ENCODE measurements at places on chromosomes 5 and 9.
A peak's percentile ranks its signal among the peaks of the same experiment; 100 is the strongest.

DNA sequence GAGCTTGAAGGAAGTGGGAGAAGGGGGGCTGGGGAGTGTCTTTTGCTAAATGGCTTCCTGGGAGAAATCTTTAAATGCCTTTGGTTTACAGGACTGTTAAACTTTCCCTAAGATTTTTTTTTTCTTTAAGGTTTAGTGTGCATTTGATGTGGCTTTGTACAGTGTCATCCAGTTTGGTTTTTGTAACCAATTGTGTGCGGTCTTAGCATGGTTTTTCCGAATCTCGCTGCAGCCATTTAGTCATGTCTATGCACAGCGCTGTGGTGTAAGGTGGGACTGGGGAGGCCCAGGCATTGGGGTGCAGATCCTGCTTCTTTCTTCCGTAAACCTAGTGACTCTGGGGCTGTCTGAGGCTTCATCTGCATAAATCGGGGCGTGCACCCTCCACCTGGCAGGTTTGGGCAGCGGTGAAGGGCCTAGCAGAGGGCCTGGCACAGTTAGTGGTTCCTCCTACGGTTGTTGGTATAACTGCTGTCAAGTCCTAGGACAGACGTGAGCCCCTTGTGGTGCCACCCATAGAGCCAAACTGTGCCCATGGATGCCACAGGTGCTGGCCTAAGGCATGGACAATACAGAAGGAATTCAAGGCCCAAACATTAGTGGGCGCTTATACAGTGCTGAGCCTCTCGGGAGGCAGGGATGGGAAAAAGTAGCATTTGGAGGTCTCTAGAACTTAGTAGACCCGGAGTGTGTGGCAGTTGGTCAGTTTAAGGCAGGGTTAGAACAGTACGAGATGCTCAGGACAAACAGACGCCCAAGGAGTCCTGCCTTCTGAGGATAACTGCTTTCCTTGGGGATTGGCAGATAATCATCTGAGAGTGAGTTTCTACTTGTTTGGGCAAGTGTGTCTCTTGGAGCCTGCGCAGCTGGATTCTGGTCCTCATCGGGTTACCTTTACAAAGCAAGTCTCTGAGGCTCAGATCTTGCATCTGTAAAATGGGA is 1.5 kb downstream of the PRRC2B start:
- no peaks in the 10 kb centered on the region for H3K36me3 ChIP-seq
- no peak for DNase-seq
- H3K4me3 ChIP-seq, result peak overlapping the region; percentile 56

DNA sequence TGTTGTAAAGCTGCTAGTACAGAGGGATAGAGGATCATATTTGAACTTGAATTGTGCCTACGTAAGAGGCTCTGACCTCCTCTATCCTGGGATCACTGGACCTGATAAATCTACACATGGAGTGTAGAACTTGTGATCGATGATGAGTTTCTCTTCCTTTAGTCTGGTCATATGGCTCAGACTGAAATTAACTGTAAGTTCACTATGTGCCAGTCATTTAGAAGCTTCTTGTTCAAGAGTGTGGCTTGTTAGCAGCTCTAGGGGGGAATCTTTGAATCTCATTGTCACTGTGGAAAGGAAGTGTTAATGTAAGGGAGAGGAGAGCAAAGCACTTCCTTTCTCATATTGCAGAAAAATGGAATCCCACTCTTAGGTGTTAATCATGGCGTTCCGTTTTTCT is 12.1 kb downstream of the ZBTB34 start:
- no peak overlapping the region for H3K27ac ChIP-seq
- H3K4me1 ChIP-seq, result peaks cover 7% of the 10 kb centered on the region
- H3K27me3 ChIP-seq, result no peaks in the 10 kb centered on the region
- H3K4me3 ChIP-seq, result no peak overlapping the region
- DNase-seq, result no peak

GRCh38 chr9:127575875-127576778 is 36.0 kb upstream of the STXBP1 start:
- DNase-seq, result no peak
- no peaks in the 10 kb centered on the region for H3K36me3 ChIP-seq
- peaks cover 42% of the 10 kb centered on the region for H3K4me1 ChIP-seq
- H3K27ac ChIP-seq, result no peak overlapping the region

DNA sequence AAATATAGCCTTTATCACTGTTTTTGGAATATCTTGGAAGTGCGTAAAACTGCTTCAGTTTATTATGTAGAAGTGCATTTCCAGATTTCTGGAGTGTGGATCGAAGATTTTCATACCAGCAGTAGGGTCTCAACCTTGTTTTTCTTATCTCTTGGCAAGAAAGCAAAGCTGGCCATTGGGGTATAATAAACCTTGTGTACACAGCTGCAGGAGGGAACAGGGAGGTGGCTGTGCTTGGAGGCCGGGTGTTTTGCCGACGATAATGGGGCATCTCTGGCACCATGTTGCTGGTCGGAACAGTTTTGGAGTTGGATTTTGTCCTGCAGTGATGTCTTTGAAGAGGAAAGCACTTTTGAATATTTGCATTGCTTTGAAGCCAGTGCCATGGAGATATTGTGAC is 308.8 kb upstream of the DMRT1 start:
- H3K36me3 ChIP-seq, result no peaks in the 10 kb centered on the region
- H3K27me3 ChIP-seq, result no peaks in the 10 kb centered on the region
- H3K4me1 ChIP-seq, result peaks cover 48% of the 10 kb centered on the region
- DNase-seq, result no peak
- no peak overlapping the region for H3K27ac ChIP-seq

GRCh38 chr5:56853698-56854097 is 38.3 kb downstream of the MAP3K1 start:
- no peak overlapping the region for H3K27ac ChIP-seq
- peaks cover 5% of the 10 kb centered on the region for H3K4me1 ChIP-seq
- peaks cover 4% of the 10 kb centered on the region for H3K36me3 ChIP-seq
- H3K4me3 ChIP-seq, result no peak overlapping the region
- no peaks in the 10 kb centered on the region for H3K27me3 ChIP-seq
- no peak for DNase-seq

DNA sequence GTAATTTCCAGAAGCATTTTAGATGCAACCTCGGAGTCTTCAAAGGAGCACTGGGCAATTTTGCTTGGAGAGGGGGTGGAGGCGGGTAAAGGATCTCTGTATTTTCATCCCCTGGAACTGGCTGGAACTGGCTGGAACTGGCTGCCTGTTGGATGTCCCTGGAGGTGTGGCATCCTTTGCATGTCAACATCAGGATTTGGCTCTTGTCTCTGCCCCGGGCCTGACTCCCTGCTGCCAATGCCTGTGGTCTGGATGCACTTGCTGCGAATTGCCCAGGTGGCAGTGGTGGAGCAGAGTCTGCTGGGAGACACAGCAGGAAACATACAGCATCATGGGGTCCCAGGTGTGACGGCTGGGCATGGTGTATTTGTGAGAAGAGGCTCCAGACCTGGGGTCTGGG is 391.3 kb downstream of the GADD45G start:
- peaks cover 6% of the 10 kb centered on the region for H3K27me3 ChIP-seq
- no peak overlapping the region for H3K27ac ChIP-seq
- no peaks in the 10 kb centered on the region for H3K36me3 ChIP-seq
- no peak overlapping the region for H3K4me3 ChIP-seq

DNA sequence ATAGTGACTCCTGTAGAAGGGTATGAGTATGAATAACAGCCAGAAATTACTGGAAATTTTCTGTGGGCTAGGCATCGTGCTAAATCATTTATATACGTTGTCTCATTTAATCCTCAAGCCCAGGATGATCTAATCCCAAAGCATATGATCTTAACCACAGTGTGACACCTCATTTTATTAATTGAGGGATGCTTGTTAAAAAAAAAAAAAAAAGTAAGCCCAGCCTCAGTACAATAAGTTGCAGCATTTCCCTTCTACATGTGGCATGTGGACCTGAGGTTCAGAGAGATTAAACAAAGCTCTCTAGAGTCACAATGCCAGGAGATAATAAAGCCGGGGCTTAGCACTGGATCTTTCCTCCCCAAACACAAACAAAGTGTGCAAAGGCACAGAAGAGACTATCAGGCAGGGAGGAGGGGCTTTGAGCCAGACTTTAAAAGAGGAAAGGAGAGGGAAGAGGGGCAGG is 49.5 kb downstream of the KLF4 start:
- peaks cover 9% of the 10 kb centered on the region for H3K4me1 ChIP-seq
- no peak overlapping the region for H3K27ac ChIP-seq
- no peaks in the 10 kb centered on the region for H3K27me3 ChIP-seq
- no peak for DNase-seq

- no peak overlapping the region for H3K4me3 ChIP-seq
- H3K27ac ChIP-seq, result no peak overlapping the region
- no peaks in the 10 kb centered on the region for H3K36me3 ChIP-seq
- H3K4me1 ChIP-seq, result no peaks in the 10 kb centered on the region
- no peaks in the 10 kb centered on the region for H3K27me3 ChIP-seq
These were observed 7.5 kb upstream of the REEP5 start for GRCh38 chr5:112929336-112930081.

DNA sequence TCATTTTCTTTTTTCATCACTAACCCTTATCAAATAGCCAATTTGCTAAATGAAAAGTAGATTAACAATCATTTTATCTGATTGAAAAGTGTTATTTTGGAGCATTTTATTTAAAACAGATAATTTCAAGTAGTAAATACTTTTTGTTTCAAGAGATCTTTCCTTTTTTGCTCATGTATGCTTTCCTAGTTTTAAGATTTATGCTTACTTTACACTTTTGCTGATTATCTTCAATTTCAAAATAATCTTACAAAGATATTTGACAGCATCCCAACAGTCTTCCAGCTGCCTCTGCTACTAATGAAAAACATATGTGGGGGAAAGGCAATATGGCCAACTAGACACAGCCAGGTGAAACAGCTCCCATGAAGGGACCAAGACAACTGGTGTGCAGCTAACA is 1027.3 kb upstream of the CDH9 start:
- H3K27ac ChIP-seq, result no peak overlapping the region
- no peaks in the 10 kb centered on the region for H3K27me3 ChIP-seq
- H3K4me3 ChIP-seq, result no peak overlapping the region
- no peaks in the 10 kb centered on the region for H3K36me3 ChIP-seq
- DNase-seq, result no peak

- peaks cover 16% of the 10 kb centered on the region for H3K4me1 ChIP-seq
- no peak overlapping the region for H3K4me3 ChIP-seq
- H3K27me3 ChIP-seq, result no peaks in the 10 kb centered on the region
- no peaks in the 10 kb centered on the region for H3K36me3 ChIP-seq
- peak; percentile 61 for DNase-seq
These were observed 117.2 kb upstream of the TBCA start for GRCh38 chr5:77893225-77893860.

DNA sequence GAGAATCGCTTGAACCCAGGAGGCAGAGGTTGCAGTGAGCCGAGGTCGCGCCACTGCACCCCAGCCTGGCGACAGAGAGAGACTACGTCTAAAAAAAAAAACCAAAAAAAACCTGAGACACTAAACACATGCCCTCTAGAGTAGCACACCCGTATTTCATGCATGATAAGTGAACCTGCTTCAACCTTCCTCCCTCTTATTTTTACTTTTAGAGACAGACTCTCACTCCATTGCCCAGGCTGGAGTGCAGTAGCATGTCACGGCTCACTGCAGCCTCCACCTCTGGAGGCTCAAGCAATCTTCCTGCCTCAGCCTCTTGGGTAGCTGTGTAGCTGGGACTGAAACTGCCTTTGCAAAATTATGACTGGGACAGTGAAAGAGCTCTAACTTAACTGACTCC is 17.6 kb upstream of the NANS start:
- no peak overlapping the region for H3K27ac ChIP-seq
- H3K4me1 ChIP-seq, result peaks cover 8% of the 10 kb centered on the region
- DNase-seq, result no peak
- H3K4me3 ChIP-seq, result no peak overlapping the region

DNA sequence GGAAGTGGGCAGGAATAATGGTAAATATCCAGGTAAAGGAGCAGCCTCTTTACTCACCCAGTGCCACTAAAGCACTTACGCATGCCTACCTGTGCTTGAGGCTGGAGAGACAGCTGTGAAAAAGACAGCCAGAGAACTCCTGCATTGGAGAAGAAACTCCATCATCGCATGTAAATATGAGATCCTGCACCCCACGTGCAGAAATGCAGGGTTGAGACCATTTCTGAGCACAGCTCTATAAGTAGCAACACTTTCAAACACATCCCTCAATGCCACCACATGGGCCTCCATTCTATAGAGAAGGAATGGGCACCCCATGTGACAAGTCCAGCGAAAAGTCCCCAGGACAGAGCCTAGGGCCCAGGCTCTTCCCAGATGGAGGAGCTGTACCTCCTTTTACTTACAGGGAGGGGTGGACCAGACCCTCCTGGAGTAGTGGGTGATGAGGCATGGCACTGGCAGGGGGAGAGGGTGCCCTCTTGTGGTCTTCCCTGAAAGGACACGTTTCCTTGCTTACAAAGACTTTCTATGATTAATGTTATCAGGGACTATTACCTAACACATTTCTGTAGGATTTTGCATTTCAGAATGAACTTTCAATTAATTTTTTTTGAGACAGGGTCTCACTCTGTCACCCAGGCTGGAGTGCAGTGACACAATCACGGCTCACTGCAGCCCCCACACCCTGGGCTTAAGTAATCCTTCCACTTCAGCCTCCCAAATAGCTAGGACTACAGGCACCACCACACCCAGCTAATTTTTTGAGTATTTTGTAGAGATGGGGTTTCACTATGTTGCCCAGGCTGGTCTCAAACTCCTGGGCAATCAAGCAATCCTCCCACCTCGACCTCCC is 55.3 kb upstream of the IL17B start:
- no peaks in the 10 kb centered on the region for H3K36me3 ChIP-seq

DNA sequence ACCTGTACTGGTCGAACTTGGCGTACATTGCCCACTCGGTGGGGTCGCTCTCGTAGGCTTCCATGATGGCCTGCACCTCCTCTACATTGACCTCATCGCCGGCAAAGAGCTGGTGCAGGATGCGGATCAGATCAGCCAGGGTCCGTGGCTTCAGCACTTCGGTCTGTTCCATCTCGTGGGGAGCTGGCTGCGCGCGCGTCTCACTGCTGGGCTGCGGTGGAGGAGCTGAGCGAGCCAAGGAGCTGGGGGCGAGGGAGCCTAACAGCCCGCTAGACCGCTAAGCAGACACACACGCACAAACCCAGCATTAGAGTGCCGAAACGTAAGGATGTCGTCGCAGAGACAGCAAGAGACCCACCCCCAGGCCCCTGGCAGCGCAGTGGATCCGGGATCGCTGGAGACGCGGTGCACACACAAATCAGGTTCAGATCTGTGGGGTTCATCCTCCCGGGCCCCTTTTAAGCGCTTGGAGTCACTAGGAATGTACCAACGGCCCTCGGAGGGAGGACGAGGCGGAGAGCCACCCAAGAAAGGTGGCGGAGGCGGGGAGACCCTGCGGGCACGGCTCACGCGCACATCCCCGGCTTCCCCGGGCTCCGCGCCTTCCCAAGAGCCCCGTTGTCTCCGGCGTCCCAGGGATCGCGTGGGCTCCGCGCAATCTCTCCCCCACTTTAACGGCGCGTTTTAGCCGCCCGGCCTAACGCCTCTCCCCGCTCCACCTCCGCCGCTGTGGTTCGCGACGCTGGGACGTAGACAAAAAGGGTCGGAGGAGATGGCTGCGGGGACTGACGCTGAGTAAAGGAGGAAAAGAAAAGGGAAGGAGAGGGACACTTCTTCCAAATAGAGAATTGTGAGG is at the start of gene CDO1:
Gene CDO1, minus strand, starts transcription at position 434 of the 856 bp plus-strand sequence. Its CDS starts 262 bp downstream, at position 172.
- H3K36me3 ChIP-seq, result no peaks in the 10 kb centered on the region
- no peak within 1 kb of the TSS for H3K27ac ChIP-seq
- no peak for DNase-seq
- H3K4me1 ChIP-seq, result no peaks in the 10 kb centered on the region
- H3K4me3 ChIP-seq, result peak within 1 kb of the TSS; percentile 22

Data from keratinocyte (primary cell).